Inflammatory macrophage treated with lipopolysaccharide for 4 hours (primary cell): ENCODE measurements at places on chromosomes 12 and 14.

DNA sequence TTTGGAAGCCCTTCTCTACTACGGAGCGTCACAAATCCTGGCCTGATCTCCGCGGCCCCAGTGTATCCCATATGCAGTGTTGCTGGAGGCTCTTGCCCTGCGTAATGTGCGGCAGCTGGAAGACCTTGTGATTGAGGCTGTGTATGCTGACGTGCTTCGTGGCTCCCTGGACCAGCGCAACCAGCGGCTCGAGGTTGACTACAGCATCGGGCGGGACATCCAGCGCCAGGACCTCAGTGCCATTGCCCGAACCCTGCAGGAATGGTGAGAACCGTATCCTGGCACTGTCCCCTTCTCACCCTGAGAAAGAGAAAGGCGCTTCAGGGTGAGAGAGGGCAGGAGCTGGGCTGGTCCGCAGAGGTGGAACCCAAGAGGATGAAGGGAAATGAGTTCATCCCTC is 5.3 kb downstream of the COPS7A start:
- DNase-seq = no peak

GRCh38 chr14:22526218-22526617 is 62.8 kb downstream of the DAD1 start:
- DNase-seq = no peak

DNA sequence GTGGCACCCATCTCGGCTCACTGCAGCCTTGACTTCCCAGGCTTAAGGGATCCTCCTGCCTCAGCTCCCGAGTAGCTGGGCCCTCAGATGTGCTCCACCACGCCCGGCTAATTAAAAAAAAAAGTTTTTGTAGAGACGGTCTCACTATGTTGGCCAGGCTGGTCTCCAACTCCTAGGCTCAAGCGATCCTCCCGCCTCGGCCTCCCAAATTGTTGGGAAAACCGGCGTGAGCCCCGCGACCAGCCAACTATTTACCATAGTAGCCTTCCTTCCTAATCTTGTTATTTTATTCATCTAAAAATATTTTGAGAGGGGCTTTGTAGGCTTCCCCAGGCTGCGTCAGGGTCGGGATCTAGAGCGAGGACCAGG is 25.4 kb upstream of the YY1 start:
- no peak for DNase-seq

GRCh38 chr12:108886873-108887629 is 7.2 kb downstream of the DAO start:
- DNase-seq = no peak

DNA sequence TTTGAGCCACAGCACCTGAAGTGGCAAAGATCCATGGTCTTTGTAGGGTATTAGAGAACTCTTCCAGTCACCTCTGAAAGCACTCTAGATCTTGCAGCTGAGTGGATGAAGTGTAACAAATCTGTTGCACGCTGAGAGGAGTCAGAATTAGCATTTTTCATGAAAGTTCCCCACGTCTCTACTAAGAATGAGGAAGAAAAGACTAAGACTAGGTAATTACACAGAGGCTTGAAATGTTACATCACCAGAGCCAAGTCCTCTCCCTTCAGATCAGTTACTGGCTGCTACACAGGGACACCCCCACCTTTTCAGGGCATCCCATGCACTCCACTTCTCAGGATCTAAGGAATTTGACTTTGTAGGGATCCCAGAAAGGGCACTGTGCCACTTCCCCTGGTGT is 98.6 kb upstream of the FKBP4 start:
- DNase-seq = peak; percentile 65

- DNase-seq = no peak
These were observed 606.9 kb downstream of the FSCB start for GRCh38 chr14:43900173-43900655.

DNA sequence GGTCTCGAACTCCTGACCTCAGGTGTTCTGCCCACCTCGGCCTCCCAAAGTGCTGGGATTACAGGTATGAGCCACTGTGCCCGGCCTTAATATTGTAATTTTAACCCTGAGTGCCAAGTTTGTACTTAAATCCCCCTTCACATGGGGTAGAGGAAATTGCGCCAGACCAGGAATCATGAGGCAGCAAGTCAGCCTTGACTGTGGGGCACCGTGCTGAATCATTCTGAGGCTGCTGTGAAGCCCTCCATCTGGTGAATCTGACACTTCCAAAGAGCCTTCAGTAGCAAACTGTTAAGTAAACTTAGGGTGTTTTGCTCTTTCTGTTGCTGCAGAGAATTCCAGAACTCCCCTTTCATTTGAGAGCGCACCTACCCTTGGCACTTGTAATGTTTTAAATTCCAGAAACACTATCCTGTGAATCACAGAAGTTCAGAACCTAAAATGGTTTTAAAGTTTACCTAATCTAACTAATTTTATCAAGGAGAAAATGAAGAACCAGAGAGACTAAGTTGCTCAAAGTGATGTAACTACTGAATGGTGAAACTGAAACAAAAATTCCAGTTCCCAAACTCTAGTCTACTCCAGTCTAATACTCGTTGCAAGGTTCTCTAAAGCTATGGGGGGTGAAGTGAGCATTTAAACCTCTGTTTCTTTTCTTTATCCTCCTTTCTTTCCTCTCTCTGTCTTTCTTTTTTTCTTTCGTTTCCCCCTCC is 7.5 kb downstream of the HEBP1 start:
- peak; percentile 91 for DNase-seq

- DNase-seq = no peak
These were observed 17.4 kb downstream of the SGPP1 start for GRCh38 chr14:63710497-63710896.

- DNase-seq = no peak
These were observed 16.8 kb upstream of the TMEM119 start for GRCh38 chr12:108614639-108615038.

DNA sequence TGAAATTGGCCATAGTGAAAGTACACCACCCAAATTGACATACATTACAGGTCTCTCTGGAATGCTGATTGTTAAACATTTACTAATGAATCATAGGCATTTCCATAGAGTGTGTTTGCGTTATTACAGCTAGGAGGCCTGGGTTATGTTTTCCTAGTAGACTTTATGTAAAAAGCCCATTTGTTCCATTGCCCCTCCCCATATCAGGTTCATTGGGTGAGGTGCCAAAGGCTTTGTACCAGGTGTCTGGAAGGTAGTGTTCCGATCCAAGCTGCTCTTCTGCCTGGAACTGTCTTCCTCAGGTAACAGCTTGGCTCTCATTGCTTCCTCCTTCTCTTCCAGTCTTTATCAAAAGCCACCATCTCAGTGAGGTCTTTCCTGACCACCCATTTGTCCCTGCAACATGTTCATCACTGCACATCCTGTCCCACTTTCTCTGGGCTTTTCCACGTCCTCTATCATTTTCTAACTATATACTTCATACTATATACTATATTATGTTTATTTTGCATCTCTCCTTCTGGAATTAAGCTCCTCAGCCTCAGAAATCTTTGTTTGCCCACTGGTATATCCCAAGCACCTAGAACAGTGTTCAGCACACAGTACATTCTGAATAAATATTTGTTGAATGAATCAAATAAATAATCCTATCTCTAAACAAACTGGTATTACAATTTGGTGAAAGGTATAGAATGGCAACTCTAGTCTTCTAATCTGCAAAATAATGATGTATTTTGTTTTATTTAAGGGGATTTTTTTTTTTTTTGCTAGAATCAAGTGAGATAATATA is 252.3 kb downstream of the KTN1 start:
- no peak for DNase-seq

DNA sequence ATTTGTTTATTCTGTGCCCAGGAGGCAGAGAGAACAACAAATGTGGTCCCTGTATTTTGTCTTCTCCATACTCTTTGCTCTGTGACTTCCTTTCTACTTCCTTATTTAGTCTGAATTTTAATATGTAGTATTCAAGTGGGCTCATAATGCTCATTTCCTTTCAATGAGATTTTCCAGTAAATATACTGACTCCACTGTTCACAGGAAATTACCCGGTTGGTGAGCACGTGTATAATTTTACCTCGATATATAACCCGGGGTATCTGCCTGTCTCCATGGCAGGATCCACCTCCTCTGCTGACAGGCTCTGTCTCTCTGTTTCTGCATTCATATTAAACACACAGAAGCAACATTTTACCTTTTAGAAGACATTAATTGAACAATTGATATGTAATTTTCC is 166.0 kb downstream of the SLC38A4 start:
- DNase-seq = no peak

GRCh38 chr14:26860111-26860510 is 262.3 kb upstream of the NOVA1 start:
- no peak for DNase-seq

DNA sequence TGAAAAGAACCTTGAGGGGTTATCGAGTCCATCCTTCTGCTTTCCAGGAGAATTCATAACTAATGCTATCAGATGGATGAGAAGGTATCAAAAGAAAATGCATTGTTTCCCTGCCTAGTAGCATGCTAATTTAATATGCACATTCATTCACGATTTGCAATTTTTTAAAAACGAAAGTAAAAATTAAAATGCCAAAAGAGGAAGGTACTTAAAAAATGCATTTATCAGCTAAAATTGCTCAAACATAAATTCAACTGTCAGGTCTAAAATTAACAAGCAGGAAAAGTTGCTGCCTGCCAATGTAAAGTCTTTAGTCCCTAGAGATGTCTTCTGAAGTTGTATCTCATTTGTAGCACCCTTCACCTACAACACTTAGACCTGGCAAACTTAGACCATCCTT is 7.9 kb downstream of the ATF7 start:
- peak; percentile 69 for DNase-seq

DNA sequence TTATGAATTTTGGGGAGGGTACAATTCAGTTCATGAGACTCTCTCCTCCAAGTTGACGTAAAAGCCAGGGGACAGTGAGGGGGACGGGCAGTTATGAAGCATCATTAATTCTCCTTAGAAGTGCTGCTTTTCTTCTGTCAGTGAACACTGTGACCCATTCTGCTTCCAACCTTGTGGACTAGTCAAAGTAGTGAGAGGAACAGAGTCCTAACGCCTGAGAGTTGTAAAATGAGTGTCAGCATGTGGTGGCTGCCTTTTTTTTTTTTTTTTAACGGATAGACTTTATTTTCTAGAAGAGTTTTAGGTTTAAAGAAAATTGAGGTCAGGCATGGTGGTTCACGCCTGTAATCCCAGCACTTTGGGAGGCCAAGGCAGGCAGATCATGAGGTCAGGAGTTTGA is 15.5 kb downstream of the RESF1 start:
- DNase-seq = no peak

GRCh38 chr12:30753751-30754382 is 884 bp downstream of the CAPRIN2 start:
- no peak for DNase-seq

- DNase-seq = peak; percentile 61
These were observed 20.5 kb upstream of the GUCY2C start for GRCh38 chr12:14716848-14717444.

DNA sequence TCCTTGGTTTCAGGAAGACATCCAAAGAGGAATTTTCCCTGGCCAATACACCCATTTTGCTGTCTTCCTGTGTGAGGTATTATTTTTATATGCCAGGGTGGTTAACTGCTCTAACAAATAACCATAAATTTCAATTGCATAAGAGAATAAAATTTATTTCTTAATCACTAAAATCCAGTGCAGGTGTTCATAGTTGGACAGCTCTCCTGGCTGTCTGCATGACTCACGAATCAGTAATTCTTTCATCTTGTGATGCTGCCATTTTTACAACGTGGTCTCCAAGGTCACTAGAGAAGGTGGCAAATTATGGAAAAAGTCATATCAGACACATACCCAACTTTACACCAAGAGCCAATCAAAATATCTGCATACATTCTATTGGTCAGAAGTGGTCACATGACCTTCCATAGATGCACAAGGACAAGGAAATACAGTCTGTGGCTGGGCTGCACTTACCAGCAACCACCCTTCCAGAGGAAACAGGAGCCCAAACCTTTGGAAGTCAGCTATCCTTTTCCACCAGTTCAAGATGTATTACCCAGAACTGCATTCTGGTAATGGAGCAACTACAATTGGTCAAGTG is 193.5 kb upstream of the PLEKHG7 start:
- DNase-seq = no peak

GRCh38 chr12:109197327-109197726 is 80.9 kb downstream of the ACACB start:
- DNase-seq = no peak

DNA sequence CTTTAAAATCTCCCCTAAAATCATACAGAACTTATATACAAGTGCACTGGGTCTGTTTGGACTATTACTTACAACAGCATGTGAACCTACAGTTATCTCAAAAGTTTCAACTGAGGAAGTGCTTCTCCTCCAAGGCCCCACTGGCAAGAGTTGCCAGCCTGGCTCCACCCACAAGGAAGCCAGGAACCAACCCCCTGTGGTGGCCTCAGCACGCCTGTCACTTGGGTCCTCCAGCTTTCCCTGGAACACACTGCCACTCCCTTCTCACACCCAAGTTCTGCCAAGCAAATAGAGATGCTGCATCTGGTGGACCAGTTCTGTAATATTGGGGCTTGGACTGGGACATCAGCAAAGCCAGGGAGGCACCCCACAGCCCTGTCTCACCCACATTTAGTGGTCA is 115.4 kb downstream of the GCH1 start:
- peak; percentile 39 for DNase-seq
